Stimulated activated CD8-positive, alpha-beta memory T cell treated with anti-CD3 and anti-CD28 coated beads, Interleukin-12 subunit alpha, Interleukin-12 subunit beta, amount 100 ng/mL, for 4 hours (primary cell): ENCODE measurements at places on chromosomes 1 and 21.

DNA sequence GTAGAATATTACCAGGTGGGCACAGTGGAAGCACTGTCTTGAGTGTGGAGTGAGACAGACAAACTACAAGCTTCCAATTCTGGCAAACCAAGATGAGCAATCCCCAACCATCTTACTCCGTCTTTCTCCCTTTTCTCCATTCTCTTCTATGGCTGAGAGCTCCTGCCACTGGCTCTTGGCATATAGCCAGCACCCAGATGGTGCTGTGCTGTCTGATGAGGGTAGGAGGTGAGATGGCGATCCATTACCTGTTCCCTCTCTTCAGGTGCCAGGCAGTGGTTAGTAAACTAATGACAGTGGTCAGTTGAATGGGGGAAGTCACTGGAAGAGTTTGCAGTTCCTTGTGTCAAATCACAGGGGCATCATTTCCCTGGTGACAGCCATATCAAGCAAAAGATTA, 108.4 kb downstream of the FNBP1L start:
- DNase-seq = no peak

GRCh38 chr1:160007577-160008200, 24.1 kb downstream of the PIGM start:
- DNase-seq = no peak

DNA sequence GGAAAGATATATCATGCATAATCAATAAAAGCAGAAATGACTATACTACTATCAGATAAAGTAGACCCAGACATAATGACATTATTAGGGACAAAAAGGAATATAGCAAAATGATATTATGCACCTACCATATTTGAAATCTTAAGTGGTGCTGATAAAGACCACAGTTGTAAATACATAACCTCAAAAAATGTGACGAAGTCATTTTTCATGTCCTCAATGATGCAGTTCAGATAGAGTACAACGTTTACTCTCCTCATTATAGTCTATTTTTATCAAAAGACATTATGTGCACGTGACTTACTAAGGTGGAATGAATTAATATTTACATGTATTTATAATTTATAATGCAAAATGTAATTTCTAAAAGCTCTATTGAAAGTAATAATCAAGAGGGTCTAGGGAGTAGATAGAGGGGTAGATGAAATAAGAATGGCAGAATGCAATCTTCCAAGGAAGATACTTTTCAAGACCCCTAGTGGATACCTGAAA, 61.7 kb upstream of the TNFSF4 start:
- no peak for DNase-seq

DNA sequence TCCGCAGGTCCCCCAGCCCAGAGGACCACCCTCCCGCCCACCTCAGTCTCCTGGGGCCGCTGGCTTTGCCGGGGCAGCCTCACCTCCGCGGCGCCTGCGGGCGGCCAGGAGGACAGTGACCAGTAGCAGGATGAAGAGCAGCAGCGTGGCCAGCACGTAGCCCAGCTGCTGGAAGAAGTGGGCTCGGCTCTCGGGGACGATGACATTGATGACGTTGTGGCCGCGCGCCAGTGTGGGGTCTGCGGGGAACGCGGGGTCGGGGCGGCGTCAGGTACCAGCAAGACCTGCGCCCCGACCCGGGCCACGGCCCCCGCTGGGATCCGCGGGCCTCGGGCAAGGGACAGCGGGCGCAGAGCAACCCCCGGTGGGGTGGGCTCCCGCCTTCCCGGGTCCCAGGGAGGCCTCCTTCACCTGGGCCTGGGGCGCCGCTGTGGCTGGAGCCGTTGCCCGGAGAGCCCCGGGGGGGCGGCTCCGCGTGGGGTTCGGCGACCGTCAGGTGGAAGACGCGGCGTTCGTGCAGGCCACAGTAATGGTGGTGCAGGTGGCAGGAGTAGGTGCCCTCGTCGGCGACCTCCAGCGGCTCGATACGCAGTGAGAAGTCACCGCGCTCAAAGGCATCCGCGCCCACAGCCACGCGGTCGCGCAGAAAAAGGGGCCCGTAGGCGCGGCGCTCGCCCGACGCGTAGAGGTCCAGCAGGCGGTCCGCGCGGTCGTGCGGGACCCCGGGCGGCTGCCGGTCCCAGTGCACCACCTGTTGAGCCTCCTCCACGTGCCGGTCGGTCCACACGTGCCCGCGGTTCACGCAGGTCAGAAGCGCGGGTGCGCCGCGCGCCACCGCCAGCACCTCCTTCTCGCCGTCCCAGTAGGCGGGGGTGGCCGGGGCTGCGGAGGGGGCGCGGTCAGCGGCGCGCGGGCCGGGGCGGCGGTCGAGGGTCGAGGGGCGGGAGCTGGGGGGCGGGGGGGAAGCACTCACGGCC, 3.8 kb downstream of the MXRA8 start:
- no peak for DNase-seq

DNA sequence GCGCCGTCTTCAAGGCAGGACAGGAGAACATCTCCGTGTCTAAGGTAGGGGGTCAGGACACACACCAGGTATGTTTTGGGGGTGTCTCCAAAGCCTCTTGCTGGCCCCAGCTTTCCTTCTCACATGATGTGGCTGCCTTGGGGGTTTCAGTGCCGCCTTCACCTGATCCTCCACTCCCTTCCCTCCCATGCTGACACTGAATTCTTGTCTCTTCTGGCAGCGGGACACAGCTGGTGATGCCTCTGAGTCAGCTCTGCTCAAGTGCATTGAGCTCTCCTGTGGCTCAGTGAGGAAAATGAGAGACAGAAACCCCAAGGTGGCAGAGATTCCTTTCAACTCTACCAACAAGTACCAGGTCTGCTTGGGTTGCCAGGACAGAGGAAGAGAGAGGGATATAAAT, 13.5 kb downstream of the ATP1A2 start:
- DNase-seq = no peak

DNA sequence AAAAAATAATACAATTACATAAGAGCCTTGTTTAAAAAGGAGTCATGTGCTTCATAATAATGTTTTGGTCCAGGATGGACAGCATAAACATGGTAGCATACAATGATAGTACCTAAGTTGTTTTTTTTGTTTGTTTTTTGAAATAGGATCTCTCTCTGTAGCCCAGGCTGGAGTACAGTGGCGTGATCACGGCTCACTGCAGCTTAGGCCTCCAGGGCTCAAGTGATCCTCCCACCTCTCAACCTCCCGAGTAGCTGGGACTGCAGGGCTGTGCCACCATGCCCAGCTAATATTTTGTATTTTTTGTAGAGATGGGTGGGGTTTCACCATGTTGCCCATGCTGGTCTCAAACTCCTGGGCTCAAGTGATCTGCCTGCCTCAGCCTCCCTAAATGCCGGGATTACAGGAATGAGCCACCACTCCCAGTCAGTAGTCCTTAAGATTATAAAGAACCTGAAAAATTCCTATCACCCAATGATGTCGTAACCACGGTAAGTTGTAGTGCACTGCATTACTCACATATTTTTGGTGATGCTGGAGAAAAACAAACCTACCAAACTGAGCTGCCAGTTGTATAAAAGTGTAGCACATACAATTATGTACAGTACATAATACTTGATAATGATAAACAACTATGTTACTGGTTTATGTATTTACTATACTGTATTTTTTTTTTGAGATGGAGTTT, 22.4 kb upstream of the RCOR3 start:
- DNase-seq = no peak

DNA sequence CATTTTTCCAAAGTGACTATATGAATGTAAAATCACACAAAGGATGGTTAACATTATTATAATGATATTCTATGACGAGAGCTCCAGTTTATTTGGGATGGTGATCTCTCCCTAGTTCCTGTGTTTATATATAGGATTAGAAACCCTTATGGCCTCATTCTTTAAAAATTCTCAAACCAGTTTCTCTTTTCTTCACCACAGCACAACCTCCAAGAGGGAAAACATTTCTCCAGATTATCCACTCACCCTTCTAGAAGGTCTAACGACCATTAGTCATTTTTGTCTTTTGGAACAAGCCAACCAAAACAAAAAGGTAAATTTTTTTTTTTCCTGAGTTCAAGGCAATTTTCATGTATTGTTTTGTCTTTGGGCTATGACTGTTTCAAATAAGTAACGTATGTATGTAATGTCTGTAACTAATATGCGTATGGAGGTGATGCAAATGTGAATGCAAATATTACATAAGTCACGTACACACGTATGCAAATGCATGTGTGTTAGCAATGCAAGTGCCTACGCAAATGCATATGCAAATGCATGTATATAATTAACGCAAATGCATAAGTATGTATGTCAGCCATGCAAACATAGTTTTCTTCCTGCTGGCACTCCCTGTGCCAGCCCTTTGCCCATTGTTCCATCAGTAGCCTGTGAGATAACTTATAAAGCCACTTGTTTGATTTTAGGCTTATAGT, 72.5 kb upstream of the MORC3 start:
- no peak for DNase-seq

DNA sequence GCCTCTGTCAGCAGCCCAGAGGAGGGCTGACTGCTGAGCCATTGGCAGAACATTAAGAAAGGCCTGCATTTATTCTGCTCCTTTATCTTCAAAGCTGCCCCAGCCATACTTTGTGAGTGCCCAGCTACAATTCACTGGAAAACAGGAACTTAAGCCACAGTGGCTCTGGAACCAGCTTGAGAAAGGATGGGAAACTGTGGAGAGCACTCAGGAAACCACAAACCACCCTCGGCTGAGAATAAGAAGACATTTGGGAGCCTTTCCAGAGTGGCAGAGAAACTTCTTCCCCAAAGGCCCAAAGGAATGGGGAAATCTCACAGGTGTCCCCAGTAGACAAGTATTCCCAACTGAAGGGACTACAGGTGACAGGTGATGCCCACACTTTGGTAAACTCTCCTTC, 1.8 kb downstream of the LAMB3 start:
- no peak for DNase-seq

- no peak for DNase-seq
Observed at GRCh38 chr1:165899461-165899941, 72.1 kb downstream of the UCK2 start.

- no peak for DNase-seq
Observed at GRCh38 chr1:223135176-223135942, 7.7 kb downstream of the TLR5 start.

DNA sequence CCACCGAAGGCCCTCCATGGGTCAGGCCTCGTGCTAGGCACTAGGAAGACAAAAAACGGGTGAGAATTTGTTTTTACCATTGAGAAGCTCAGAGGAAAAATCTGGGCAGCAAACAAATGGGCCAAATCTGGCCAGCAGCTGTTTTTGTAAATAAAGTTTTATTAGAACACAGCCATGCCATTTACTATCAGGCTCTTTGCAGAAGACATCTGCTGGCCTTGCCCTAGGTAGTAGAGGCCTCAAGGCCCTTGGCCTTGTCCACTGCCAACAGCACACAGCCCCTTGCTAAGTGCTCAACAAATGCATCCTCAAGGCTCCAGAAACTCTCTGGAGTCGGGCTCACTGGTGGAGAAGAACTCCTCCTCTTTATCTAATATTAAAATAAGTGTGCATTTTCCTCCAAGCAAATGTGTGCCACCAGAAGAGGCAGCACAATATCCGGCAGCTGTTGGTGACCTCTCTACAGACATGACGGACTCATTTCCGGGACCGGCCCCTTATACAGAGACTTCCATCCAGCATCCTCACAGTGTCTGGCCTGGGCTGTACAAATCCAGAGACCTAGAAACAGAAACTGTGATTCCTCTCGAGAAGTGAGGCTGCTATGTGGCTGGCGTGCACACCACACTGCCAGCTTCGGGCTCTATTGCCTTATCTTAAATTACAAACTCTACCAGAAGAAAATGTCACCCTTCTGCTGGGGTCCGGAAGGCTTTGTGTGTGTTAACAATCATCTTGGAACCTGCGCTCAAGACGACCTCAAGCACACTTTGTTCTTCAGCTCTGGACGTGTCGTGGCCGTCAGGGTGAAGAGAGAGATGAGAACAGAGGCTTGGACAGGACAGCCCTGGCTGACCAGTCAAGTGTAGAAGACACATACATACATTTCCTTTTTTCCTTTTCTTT, 203.9 kb downstream of the TOMM20 start:
- no peak for DNase-seq

DNA sequence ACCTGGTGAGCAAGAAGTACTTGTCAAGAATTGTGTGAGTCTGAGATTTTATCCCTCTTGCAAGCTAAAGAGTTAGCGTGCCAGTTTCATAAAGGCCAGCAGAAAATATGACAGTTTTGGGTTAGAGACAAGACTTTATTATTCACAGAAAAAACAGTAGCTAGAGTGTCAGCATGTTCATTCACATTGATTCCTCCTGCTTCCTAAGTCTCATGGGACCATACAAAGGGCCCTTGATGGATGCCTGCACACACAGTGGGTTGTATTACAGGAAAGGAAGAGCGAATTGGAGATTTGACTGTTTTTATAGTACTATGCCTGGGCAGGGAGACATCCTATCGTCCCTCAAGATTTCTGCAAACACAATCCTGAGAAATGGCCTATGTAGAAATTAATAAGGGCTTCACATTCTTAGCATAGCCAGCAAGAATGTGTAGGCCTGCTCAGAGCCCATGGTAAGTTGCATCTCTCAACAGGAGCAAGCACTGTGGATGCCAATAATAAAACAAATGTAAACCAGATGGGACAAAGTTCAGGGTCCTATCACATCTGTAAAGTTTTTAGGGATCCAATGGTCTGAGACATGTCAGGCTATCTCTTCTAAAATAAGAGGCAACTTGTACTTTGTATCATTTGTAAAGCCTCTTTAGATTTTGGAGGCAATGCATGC, 4.0 kb upstream of the ASPM start:
- DNase-seq = no peak

GRCh38 chr1:93705892-93706500, 24.4 kb upstream of the BCAR3 start:
- DNase-seq = no peak

DNA sequence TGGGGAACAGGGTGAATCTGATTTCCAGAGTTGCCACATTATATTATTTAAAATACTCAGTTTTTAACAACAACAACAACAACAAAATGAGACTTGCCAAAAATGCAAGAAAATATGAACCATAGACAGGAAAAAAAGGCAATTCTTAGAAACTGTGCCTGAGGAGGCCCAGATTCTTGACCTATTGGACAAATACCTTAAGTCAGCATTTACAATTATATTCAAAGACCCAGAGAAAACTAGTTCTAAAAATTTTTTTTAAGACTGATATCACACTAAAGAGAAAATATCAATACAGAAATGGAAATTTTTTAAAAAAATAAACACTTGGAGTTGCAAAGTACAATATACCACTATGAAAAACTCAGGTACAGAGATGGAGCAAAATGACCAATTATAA, 152.8 kb upstream of the LYPLAL1 start:
- DNase-seq = no peak

- no peak for DNase-seq
Observed at GRCh38 chr21:34647555-34647954, 21.2 kb upstream of the CLIC6 start.

- no peak for DNase-seq
Observed at GRCh38 chr1:24418898-24419628, 3.5 kb downstream of the NIPAL3 start.

DNA sequence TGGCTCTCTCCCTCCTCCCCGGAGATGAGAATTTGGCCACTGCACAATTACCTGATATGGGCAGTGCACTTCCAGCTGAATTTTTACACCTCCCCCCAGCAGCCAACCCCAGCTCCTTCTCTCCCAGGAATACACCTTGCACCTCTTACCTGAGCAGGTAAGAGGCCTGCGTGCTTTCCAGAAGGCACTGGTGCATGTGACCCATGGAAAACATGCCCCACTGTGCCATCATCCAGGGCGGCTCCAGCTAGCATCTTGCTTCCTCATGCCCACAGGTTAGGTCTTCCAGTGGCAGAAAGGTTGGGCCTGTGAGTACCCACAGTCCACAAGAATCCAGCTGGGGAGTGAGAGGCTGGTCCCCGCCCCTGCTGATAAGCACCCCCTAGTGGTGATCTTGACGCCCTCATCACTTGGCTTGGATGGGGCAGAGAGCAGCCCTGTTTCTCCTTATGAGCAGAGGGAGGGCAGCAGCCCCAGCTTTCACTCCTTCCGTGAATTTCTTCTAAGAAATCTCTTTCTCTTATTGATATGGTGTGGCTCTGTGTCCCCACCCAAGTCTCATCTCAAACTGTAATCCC, 57.8 kb downstream of the EDARADD start:
- DNase-seq = no peak
